GM13976 (cell line): ENCODE measurements at places on chromosomes 13 and 19.
A peak's percentile ranks its signal among the peaks of the same experiment; 100 is the strongest.

- no peak for DNase-seq
Observed at GRCh38 chr19:34246340-34246739, 8.0 kb upstream of the GARRE1 start.

DNA sequence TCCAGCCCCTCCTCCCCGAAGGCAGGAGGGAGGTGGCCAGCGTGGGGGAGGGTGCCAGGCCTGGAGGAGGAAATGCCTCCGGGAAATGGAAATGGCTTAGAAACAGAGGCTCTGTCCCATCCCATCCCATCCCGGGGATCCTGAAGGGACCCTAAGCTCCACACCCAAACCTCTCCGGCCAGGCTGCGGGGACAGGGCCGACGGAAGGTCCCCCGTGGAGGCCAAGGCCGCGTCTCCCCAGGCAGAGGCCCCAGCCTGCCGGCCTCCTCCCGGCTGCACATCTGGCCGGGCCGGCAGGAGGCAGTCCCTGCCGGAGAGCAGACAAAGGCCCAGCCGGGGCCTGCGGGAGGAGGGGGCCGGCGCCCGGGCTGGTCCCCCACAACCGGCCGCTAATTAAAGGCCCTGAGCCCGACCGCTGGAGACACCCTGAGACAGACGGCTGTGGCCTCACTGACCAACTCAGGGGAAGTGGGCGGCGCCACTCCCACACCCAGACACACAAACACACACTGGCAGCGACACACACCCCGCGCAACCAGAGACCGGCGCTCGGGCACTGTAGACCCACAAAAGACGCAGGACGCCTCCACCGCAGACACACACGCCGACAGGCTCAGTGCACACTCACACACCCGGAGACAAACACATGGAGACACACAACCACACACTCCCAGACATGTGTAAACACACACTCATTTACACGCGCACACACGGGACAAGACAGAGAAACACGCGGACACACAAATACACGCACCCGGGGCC is 1.1 kb downstream of the ADAMTS10 start:
- DNase-seq, result peak; percentile 70

- DNase-seq, result no peak
Observed at GRCh38 chr19:608155-609003, 18.7 kb downstream of the HCN2 start.

- DNase-seq, result no peak
Observed at GRCh38 chr13:53200075-53200474, 171.5 kb downstream of the OLFM4 start.

DNA sequence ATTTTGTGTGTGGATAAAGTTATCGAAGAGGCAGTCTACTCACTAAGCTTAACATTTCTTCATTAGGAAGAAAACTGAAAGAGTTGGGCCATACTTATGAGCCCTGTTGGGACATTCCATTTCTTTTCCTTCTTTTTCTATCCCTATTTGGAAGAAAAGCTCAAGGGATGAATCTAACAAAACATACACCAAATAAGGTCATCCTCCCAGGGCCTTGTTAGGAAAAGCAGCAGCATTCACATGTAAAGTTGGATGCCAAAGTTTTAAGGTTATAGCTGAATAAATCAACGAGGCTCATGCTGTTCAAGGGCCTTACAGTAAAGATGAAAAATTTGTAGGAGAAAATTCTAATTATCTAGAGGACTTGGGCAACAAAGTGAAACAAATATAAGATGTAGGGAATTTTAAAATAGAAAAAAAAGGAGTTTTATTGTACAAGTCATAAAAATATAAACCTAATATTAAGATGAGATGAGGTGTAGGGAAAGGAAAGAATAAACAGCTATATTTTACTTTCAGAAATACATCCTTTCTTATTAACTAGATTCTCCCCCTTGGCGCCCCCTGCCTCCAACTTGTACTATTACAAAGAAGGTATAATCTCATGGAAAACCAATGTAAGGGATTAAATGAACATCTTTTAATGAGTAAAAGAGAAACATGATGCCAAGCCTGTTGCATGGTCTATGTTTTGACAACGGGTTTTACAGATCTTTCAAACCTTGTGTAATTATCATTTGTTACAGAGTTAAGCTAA is 160.4 kb downstream of the PCDH20 start:
- no peak for DNase-seq

GRCh38 chr13:41981951-41982715 is 21.2 kb upstream of the VWA8 start:
- no peak for DNase-seq

DNA sequence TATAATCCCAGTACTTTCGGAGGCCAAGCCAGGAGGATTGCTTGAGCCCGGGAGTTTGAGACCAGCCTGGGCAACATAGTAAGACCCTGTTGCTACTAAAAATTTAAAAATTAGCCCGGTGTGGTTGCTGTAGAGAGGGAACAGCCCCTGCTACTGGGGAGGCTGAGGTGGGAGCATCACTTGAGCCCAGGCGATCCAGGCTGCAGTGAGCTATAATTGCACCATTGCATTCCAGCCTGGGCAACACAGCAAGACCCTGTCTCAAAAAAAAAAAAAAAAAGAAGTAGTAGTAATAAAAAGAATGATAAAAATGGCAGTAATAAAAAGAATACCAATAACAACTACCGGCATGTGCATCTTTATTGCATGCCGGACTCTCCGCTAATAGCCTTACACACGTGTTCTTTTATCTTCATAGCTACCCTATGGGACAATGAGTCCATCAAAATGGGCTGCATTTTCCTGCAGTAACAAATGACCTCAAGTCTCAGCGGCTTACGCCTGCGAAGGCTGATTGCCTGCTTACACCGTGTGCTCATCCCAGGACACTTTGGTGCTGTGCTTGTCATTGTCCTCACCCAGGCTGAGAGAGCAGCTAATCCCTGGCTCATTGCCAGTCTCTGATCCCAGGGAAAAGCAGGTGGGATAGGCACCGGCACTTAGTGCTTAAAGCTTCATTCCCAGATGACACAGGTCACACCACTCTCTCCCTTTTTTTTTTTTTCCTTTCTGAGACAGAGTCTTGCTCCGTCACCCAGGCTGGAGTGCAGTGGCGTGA is 14.4 kb upstream of the SYCN start:
- DNase-seq, result no peak

DNA sequence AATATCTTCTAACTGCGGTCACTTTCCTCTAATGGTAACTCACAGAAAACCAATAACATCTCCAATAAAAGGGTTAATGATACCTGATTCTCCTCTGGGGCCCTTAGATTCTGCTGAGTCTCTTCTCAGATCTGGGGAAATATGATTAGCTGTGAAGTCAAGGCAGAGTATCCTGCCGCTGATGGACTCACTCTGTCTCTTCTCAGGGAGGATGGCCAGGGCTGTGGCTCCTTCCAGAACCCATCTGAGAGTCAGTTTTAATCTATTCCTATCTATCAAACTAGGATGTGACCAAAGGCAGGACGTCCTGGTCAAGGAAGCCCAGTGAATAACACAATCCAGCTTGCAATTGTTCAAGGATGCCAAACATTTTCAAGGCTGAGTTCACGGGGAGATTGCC is 109.8 kb downstream of the SLC10A2 start:
- no peak for DNase-seq

DNA sequence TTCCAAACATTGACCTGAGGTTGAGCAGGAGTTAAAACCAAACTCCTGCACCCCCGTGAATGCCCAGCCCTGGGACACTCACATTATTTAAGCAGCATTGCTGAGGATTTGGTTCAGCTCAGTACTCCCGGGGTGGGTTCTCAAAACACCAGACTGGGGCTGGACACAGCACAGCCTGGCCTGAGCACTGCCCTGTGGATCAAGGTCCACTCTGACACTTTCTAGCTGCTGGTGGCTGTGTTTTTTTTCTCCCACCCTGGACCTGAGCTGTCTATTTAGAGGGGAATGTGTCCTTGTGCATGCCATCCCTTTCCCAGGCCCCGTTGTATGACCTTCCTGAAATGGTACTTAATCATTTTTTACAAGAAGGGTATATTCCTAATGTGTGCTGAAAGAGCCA is 94.7 kb upstream of the GJB6 start:
- DNase-seq, result no peak

GRCh38 chr19:45793178-45793564 is 526 bp upstream of the DMWD start:
- DNase-seq, result no peak

DNA sequence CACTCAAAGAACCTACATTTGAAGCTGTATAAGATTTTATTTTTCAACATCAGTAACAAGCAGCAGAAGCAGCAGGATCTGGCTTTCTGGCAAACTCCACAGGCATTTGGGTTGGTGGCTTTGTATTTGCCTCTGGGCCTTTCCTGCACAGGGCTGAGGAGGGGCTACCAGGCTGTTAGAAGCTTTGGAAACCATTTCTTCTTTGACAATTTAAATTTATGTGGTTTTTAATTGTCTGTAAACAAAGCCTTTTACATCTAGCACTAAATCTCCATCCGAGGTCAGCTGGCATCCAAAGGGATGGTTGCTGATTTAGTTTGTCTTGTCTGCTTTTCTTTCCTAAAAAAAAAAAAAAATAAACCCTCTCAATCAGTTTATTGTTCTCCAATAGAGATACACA is 127.5 kb upstream of the OBI1 start:
- DNase-seq, result no peak

DNA sequence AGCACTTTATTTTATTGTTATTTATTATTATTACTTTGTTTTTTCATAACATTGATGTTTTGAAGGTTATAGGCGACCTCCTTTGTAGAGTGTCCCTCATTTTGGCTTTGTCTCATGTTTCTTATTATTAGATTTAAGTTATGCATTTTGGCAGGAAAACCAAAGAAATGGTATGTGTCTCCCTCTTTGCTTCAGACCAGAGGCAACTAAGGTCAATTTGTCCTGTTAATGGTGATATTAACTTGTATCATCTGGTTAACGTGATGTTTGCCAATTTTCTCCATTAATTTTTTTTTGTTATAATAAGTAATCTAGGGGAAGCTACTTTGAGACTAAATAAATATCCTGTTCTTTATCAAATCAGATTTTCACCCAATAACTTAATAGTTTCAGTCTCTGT is 3.8 kb upstream of the TMEM91 start:
- DNase-seq, result no peak

GRCh38 chr19:18865973-18866799 is 29.8 kb downstream of the CERS1 start:
- DNase-seq, result peak; percentile 95

GRCh38 chr19:262125-262524 is 29.1 kb downstream of the PLPP2 start:
- DNase-seq, result no peak

DNA sequence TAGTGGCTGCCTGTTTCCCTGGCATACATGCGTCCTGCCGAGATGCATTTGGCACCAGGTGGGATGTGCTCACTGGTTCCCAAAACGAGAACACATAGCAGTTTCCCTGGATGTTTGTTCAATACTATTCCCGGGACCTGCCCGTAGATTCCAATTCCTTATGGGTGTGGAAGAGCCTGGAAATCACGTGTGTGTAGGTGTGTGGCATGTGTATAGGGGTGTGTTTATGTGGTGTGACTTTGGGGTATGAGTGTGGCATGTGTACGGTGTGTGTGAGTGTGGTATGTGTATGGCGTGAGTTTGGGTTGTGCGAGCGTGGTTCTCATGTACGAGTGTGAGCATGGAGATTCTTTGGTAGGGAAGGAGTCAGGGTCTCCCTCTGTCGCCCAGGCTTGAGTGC is 2.9 kb upstream of the F7 start:
- DNase-seq, result no peak

GRCh38 chr19:49779731-49780555 is 13.1 kb downstream of the AP2A1 start:
- no peak for DNase-seq
